Stimulated activated CD8-positive, alpha-beta memory T cell treated with anti-CD3 and anti-CD28 coated beads, Interleukin-7, amount 100 ng/mL, for 4 hours (primary cell): ENCODE measurements at places on chromosomes 11 and 22.

- no peak for DNase-seq
These were observed 13.6 kb upstream of the SLC25A18 start for GRCh38 chr22:17549655-17550054.

DNA sequence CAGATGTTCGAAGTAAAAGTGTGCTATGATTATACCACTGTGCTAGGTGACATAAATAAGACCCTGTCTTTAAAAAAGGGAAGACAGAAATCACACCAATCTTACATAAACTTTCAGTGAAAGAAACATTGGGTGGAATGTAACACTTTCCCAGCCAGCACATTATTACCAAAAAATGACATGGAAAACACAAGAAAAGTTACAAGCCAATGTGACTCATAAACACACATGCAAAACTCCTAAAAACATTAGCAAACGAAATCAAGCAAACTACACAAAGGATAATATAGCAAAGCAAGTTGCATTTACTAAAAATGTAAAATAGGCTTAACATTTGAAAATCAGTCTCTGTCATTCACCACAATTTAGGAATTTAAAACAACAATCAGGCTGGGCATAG is 47.0 kb downstream of the SBF2 start:
- DNase-seq = no peak

DNA sequence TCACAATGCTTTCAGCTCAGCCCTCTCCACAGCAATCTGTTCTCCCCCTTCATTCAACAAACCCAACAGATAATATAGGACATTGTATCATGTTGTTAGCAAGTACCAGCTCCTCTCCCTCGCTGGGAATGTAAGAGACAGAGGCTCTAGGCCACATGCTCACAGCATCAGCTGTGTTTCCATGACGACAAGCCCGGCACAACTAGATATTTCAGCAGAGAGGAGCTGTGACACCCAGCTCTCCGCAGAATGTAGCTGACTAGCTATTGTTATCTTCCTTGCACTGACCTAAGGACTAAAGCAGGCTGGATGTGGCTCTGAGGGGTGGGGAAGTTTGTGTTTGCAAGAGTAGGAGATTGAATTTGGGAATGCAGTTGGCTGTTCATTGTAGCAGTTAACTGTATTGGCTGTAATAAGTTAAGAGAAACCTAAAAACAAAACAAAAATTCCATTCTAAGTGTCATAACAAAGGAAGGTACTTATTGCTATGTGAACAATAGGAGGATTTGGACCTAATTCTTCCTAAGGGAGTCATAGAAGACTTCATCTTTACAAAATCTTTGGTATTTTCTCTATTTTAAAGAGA is 28.0 kb upstream of the RRAS2 start:
- DNase-seq = no peak

DNA sequence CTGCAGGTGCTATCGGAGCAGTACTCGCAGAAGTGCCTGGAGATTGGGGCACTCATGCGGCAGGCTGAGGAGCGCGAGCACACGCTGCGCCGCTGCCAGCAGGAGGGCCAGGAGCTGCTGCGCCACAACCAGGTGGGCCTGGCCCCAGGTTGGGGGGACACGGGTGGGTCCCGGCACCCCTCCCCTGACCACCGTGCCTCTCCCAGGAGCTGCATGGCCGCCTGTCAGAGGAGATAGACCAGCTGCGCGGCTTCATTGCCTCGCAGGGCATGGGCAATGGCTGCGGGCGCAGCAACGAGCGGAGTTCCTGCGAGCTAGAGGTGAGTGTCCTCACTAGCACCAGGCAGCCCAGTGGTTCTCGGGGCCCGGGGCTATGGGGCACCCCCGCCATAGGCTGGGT is 38.7 kb upstream of the GCAT start:
- no peak for DNase-seq

- DNase-seq = no peak
These were observed 83.9 kb upstream of the TIMP3 start for GRCh38 chr22:32717337-32718240.

DNA sequence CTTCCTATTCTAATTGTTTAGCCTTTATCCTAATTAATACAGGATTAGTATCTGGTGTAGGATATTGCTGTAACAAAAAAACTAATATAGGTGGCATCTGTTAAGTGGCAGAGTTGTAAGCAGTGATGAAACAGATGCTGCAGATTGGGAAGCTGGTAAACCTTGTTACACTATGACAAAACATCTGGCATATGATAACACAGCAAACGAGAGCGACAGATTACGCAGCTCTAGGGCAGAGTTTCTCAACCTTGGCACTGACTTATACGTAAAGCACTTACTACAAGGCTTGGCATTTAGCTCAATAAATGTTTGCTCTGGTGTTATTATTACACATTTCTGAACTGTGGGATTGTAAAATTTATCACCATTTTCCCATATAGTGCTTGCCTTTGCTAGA is 137.0 kb downstream of the ATG16L2 start:
- DNase-seq = no peak
